HCEC 1CT (cell line): ENCODE measurements at places on chromosomes 16 and 17.

DNA sequence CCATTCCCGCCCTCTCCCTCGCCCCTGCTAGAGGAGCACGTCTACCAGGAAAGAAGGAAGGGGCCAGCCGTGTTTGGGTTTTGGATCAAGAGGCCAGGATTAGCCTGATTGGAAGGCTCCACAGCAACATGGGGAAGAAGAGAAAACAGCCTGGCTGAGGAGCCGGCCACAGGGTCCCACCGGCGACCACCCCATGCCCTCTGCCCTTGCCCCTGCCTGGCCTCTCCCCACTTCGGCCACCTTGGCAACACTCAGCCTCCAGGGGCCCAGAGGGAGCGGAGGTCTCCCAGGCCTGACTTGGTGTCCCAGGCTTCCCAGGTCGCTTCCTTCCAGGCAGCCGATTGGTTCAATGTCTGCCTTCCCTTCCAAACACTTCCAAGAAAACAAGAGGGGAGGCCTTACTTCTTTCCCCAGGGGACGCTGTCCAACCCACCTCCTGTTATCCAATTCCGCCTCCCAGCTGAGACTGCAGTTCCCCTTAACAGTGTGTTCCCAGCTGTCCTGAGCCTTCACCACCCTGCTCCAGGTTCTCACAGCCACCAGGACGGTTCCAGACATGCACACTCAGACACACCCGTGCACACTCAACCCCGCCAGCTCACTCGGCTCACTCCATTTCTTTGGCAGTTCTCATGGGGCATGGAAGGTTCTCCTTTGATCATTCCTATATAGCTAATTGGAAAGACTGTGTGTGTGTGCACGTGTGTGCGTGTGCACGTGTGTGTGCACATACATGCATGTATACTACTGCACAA is 65.4 kb downstream of the RBFOX3 start:
- no peak for DNase-seq

GRCh38 chr17:52255347-52255746 is 96.8 kb upstream of the CA10 start:
- DNase-seq, result no peak

- DNase-seq, result peak; percentile 98
These were observed 36.0 kb downstream of the CHD9 start for GRCh38 chr16:53090591-53091411.

DNA sequence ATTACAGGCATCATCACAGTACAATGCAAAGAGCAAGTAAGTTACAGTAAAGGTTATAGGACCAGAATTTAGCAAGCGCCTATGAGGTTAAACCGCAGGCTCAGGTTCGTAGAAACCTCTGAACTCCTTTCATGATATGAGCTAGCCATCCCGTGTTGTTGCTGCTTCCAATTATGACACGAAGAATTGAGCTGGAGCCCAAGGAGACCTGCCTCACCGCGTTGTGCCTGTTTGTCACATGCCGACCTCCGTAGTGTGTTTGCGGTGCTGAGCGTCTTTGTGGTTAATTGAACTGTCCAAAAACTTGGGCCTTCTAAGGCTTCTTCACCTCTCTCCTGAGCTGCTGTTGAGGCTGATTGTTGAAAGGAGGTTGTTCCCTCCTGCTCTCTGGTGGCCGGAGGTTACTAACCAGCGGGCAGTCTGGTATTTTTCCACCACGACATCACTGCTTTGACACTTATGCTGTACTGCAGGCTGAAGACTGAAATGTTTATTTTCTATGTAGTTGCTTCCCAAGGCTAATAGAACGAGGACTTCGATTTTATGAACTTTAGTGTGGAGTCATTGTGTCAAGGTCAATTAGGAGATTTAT is 67.5 kb downstream of the SEC14L1 start:
- DNase-seq, result peak; percentile 3

GRCh38 chr17:70271200-70271599 is 101.9 kb downstream of the KCNJ2 start:
- no peak for DNase-seq

- DNase-seq, result no peak
These were observed 43.8 kb upstream of the CDH13 start for GRCh38 chr16:82582975-82583374.

- DNase-seq, result peak; percentile 11
These were observed 22.9 kb downstream of the RPGRIP1L start for GRCh38 chr16:53680756-53681155.

GRCh38 chr17:82228278-82228841 is 482 bp upstream of the SLC16A3 start:
- DNase-seq, result no peak

DNA sequence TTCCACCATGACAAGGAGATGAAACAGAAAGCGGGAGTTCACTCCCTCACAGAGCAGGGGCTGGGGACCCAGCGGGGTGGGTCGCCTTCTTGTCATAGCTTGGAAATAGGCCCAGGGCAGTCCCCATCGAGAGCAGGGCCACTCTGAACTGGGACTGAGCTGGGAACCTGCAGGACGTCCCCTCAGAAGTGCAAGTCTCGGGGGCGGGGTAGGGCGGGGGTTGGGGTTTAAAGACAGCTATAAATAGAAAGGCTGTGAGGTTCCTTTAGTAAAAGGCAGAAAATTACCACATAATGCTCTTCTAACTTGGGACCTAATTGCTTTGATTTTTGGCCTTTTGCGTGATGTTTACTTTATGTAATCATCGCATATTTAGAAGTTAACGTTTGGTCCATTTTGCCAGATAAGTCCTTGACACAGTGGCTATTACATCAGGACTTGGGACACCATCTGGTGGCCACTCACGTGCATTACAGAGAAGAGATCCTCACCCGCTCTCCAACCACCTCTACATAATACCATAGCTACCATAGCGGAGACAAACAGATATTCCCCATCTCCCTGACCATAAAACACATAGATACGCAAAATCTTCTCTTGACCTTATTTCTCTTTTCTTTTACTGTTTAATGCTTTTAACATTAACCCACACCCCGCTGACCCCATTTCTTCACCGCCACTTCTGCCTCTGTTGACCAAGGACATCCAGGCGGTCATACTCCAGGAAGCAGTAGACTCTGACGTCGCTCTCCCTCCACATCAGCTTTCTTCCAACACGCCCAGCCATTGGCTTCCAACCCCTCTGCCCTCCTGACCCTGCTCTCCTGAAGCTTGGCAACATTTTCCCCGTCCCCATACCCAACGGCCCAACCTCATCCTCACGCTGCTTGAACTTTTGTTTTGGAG is 27.5 kb upstream of the PIK3R6 start:
- DNase-seq, result peak; percentile 6

- no peak for DNase-seq
These were observed 18.4 kb downstream of the SMIM36 start for GRCh38 chr17:55492781-55493341.

DNA sequence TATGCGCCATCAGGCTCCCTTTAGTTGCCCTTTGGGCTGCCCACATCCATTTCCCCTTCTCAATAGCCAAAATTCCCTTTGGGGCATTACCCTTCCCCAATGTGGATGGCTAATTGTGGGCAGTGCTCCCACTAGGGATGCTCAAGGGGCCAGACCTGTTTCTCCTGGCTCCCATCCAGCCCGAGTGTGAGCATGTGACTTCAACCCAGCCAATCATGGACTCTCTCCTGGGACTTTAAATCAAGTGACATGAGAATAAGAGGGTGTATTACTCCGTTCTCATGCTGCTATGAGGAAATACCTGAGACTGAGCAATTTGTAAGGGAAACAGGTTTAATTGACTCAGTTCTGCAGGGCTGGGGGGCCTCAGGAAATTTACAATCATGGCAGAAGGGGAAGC is 60.9 kb upstream of the WSB1 start:
- DNase-seq, result no peak

- DNase-seq, result no peak
These were observed 15.0 kb downstream of the MRM1 start for GRCh38 chr17:36616061-36617029.

DNA sequence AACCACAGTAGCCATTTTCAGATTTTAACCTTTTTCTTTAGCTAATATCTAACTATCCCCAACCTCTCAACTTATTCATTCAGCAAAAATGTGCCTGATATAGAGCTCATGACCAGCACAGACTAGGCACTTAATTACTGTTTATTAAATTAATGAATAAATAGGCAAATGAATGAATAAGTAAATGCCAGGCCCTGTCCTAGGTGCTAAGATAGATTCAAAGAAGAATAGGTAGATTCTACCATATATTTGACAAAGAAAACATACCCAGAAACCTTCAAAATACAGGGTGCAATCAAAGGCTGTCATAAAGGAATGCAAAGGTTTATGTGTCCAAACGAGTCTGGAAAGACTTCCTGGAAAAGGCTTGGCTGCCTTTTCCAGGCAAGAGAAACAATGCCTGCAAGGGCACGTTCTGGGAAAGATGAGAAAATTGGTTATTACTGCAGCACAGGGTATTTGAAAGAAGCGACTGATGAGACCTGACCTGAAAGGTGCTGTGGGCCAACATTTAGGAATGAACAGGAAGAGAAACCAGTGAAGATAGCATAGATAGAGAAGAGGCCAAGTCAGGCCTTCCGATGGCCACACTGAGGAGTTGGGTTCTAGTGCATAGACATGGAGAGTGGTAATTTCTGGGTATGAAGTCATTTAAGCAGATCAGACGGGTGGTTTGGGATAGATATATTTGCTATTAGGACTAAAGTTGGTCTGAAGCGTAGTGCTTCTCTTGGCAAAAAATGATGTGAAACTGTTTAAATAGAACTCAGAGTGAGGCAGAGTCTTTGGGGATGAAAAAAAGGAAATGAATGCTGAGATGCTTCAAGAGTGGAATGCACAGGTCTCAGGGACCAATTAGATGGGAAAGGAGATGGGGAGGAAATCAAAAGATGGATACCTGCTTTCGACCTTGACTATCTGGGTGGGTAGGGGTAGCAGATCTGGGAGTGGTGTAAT is 11.4 kb upstream of the CCL2 start:
- no peak for DNase-seq

- no peak for DNase-seq
These were observed 32.2 kb downstream of the HS3ST3A1 start for GRCh38 chr17:13569398-13570123.

DNA sequence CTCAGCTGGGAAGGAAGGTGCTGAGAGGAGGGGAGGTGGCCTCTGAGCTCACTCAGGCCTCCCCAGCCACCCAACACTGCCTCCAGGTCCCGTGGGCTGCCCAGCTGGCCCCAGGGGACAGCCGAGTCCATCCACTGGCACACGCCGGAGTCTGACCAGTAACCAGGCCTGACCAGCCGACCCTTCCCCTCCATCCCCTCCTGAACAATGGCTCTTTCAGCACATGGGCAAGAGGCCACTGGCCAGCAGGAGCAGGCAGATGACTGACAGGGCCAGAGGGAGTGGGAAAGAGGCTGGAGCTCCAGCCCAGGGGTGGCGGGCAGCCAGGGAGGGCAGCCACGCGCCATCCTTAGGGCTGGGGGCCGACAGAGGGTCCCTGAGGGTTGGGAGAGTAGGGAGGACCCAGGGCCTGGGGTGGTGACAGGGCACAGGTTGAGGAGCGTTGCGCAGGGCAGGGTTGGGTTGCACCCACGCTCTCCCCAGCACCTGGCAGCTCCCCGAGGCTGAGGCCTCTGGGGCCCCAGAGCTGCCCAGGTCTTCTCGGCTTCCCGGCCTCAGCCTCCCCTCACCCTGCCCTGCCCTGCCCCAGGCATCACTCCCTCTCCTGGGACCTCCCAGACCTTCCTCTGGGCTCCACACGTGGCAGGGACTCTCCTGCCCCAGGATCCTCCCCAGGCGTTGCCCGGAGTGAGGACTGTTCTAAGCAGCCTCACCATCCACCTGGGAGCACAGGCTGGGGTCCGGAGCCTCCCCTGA is 20.2 kb upstream of the SLC38A10 start:
- DNase-seq, result no peak

DNA sequence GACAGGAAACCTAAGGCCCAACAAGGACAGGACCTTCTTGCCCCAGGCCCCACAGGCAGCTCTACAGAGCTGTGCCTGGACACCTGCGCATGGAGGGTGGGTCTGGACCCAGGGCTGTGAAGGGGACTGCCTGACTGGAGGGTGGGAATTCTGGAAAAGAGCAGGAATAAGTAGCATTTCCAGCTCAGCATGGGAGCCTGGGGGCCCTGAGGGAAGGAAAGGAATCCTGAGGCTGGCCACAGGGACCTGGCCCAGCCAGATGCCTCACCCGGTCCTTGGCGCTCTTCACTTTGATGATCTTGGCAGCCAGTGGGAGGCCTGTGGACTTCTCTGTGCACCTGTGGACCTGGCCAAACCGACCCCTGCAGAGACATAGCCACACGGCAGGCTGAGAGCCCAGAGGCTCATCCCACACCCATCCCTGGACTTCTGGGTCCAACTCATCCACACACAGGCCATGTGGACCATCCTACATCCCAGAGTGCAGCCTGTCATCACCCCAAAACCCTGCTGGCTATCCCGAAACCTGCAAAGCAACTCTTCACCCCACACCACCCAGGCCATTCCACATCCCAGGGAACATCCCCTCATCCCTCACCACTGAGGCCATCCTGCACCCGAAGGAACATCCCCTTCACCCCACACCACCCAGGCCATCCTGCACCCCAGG is 18.7 kb downstream of the MYLK3 start:
- DNase-seq, result no peak

- no peak for DNase-seq
These were observed 52.1 kb upstream of the GNG13 start for GRCh38 chr16:852451-853185.

GRCh38 chr17:49621946-49622529 is 46.4 kb downstream of the NXPH3 start:
- DNase-seq, result no peak

DNA sequence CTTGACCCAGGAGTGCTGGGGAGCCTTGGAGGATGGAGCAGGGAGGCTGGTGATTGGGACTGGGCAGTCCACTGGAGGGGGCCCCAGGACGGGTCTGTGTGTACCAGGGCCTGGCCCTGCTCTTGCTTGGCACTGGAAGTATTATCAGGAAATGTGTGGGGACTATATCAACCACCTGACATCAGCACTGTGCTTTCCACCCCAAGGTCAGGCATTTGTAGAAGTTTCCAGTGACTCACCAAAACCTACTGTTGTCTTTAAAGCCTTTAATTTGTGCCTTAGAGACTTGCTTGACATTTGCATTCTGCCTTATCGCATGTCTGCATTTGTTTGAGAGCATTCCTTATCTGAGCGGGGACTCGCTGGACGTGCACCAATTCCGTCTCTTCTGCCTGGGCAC is 323.1 kb downstream of the FOXL1 start:
- DNase-seq, result peak; percentile 13

- DNase-seq, result no peak
These were observed 467.5 kb upstream of the C16orf82 start for GRCh38 chr16:26598998-26599784.

DNA sequence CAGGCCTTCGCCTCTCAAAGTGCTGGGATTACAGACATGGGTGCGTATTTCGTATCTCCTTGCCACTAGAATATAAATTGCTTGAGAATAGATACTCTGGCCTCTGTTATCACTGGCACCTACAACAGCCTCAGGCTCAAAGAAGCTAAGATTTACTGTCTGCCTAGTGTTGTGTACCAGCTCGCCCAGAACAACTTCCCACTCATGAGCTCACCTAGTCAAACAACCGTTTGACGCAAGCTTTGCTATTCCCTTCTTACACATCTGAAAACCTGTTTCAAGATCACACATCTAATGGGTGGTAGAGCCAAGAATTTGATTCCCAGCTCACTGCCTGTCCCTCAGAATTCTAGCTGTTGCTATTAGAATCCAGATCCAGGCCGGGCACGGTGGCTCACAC is 24.4 kb downstream of the MIS12 start:
- DNase-seq, result no peak

GRCh38 chr16:13378151-13378550 is 476.8 kb downstream of the SHISA9 start:
- DNase-seq, result no peak
